ENCODE measurements at places on chromosomes 2 and 18. TPM values are rescaled to one million over a fixed set of nuclear protein-coding genes. Genes with fewer than 3 reads are reported as not detected.

- DNase-seq = no peak
- peaks cover 13% of the 10 kb centered on the region for H3K4me1 ChIP-seq
- no peaks in the 10 kb centered on the region for H3K27me3 ChIP-seq
- no peaks in the 10 kb centered on the region for H3K36me3 ChIP-seq
These were observed 11.0 kb upstream of the PTPN2 start for GRCh38 chr18:12895014-12895413.

- H3K4me1 ChIP-seq = no peaks in the 10 kb centered on the region
- H3K4me3 ChIP-seq = no peak overlapping the region
- no peaks in the 10 kb centered on the region for H3K36me3 ChIP-seq
- no peaks in the 10 kb centered on the region for H3K27me3 ChIP-seq
- H3K27ac ChIP-seq = no peak overlapping the region
These were observed 2.3 kb upstream of the PLEKHH2 start for GRCh38 chr2:43634604-43635306.

- no peaks in the 10 kb centered on the region for H3K4me1 ChIP-seq
- H3K27ac ChIP-seq = no peak overlapping the region
- no peak for DNase-seq
- no peaks in the 10 kb centered on the region for H3K27me3 ChIP-seq
- no peak overlapping the region for H3K4me3 ChIP-seq
These were observed 297.0 kb upstream of the GULP1 start for GRCh38 chr2:187994464-187995331.

DNA sequence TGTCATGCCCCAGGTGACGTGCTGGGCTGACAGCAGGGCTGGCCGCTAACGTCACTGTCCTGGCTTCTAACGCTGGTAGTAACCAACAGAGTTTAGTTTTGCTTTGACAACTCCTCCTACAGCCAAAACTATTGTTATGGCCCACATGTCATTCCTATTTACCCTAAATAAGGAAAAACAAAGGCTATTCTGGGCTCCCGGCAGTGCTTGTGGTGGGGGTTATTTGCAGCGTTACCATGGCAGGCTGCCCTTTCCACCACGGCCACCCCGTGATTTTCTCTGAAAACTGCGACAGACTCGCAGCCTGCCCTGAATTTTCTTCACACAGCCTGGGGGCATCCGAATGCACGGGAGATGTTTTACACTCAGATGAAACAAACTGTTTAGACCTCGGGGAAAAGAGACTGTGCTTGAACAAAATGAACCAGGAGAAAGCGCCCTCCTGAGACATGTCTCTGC lies 115.2 kb downstream of the FAM210A start:
- DNase-seq = no peak
- no peak overlapping the region for H3K27ac ChIP-seq
- peaks cover 3% of the 10 kb centered on the region for H3K4me1 ChIP-seq
- peak overlapping the region; percentile 36 for H3K4me3 ChIP-seq

DNA sequence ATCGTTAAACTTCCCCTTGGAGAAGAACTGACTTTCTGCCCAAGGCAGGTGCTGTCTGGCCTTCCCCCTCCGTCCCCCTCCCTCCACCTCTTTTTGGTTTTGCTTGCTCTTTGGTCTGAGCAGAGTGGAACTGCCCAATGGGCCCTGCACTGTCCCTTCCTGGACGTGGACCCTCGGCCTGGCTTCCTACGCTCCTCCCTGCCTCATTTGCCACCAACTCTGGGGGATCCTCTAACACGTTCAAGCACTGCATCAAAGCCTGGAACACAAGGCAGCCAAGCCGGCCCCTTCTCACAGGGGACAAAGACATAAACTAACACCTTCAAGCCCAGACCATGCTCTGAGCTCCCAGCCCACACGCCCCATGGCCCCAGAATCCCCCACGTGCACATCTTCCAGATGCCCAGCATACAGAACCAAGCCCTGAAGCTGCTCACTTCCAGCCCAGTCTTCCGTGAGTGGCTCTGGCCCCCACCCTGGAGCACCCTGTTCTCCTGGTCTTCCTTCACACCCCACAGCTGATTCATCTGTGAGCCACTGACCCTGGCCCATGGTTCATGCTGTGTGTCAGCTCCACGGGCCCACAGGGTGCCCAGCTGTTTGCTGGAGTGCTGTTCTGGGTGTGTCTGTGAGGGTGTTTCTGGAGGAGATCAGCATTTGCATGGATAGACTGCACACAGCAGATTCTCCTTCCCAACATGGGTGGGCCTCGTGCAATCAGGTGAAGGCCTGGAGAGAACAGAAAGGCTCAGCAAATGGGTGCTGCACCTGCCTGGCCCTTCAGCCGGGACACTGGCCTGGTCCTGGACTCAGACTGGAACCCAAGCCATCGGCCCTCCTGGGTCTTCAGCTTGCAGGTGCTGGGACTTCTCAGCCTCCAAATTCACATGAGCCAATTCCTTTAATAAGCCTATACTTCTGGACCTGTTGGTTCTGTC lies 247.1 kb upstream of the SALL3 start:
- DNase-seq = no peak
- H3K27me3 ChIP-seq = no peaks in the 10 kb centered on the region
- H3K27ac ChIP-seq = no peak overlapping the region
- no peaks in the 10 kb centered on the region for H3K36me3 ChIP-seq
- H3K4me3 ChIP-seq = no peak overlapping the region

- H3K27me3 ChIP-seq = no peaks in the 10 kb centered on the region
- peaks cover 3% of the 10 kb centered on the region for H3K4me1 ChIP-seq
- no peak overlapping the region for H3K27ac ChIP-seq
These were observed 18.4 kb downstream of the INPP4A start for GRCh38 chr2:98463081-98463481.

DNA sequence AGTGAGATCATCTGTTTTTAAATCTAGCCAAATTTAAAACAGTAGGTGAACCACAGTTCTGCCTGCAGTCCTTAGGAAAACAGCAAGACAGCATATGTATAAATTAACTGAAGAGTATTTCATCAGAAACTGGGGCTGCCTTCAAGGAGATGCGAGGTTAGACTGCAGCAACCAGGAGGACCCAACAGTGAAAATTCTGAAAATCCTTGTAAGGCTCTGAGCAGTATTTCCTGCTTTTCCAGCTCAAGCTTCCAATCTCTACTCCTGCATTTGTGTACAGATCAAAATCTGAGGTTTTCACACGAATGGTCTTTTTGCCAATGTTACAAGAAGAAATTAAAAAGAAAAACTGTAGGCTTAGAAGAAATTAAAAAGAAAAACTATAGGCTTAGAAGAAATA lies 43.7 kb downstream of the CERKL start:
- DNase-seq = no peak
- H3K4me3 ChIP-seq = no peak overlapping the region

GRCh38 chr2:54716375-54716774 lies 7.1 kb upstream of the EML6 start:
- DNase-seq = no peak
- H3K36me3 ChIP-seq = no peaks in the 10 kb centered on the region
- no peaks in the 10 kb centered on the region for H3K4me1 ChIP-seq
- no peak overlapping the region for H3K27ac ChIP-seq
- no peak overlapping the region for H3K4me3 ChIP-seq

GRCh38 chr2:53445383-53446070 lies 322.1 kb upstream of the CHAC2 start:
- H3K4me1 ChIP-seq = no peaks in the 10 kb centered on the region
- no peak overlapping the region for H3K4me3 ChIP-seq
- H3K27me3 ChIP-seq = no peaks in the 10 kb centered on the region

CCDC68 gene
- 11.2 TPM for polyA plus RNA-seq

EPHA4 gene
- 11.3 TPM for polyA plus RNA-seq

OTX1 gene
- 0.07 TPM for polyA plus RNA-seq

CBLN2 gene
- polyA plus RNA-seq = 0.43 TPM
